Breast epithelium (tissue), 4 donors: ENCODE measurements at places on chromosomes 5 and 9. TPM values are rescaled to one million over a fixed set of nuclear protein-coding genes. Genes with fewer than 3 reads are reported as not detected.

The NR5A1 gene
- not detected for total RNA-seq

The WNK2 gene
- total RNA-seq, result 28.5 TPM

GRCh38 chr5:177557041-177557647, 2.8 kb upstream of the FAM193B start:
- no peak for DNase-seq

DNA sequence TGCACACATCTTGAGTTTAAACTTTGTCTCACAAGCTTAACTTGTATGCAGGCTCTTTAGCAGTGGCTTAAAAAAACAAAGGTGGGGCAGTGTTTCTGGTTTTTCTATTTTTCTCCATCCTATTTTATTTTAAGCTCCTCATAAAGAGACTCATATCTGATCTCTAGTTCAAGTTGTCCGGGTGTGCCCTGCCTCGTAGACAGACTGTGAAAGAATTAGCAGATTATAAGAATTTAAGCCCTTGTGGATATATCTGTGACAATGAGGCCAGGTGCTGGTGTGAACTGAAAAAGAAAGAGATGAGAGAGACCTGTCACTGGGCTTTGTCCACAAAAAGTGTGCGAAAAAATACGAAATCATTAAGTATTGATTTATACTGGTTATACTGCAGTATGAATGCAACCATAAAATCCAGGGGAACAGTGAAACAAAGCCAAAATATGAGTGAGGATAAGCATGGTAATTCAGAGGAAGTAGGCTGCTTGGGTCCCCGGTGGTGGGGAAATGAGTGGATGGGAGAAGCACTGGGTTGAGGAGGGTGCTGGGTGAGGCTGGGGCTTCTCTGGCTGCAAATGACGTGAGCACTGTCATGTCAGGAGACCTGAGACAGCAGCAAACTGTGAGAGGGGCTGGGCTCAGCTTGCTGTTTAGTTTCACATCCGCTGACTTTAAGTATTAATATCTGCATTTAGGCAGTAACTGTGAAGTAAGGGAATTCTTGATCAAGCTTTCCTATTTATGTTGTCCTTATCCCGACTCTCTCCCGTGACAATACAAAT, 179.7 kb upstream of the ANKRD55 start:
- peak; percentile 28 for DNase-seq

- DNase-seq, result no peak
These were observed 55.5 kb downstream of the CEP120 start for GRCh38 chr5:123367739-123368138.

- DNase-seq, result no peak
These were observed 522.1 kb downstream of the CCDC171 start for GRCh38 chr9:16074963-16075362.
